ENCODE measurements at places on chromosomes 2 and 18. TPM values are rescaled to one million over a fixed set of nuclear protein-coding genes. Genes with fewer than 3 reads are reported as not detected.

DNA sequence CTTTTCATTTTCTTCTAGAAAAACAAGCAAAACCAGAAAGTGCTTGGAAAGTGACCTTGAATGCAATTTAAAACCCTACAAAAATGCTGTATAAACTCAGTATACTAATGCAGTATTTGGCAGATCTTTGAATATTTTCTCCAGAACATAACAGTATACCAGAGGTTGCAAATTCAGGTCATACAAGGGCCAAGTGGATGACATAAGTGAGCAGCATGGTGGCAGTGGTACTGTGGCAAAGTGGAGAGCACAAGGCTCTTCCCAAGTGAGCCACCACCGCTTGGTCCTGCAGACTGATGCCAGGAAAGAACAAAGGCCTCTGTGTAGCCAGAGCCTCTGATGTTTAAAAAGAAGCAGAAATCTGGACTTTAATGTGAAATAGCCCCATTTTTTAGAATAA lies 33.1 kb downstream of the METTL4 start:
- H3K4me1 ChIP-seq = no peaks in the 10 kb centered on the region
- H3K4me3 ChIP-seq = no peak overlapping the region
- no peaks in the 10 kb centered on the region for H3K27me3 ChIP-seq
- no peak for DNase-seq
- H3K27ac ChIP-seq = peak overlapping the region; percentile 7

The ERMN gene
- not detected for total RNA-seq

- no peak overlapping the region for H3K4me3 ChIP-seq
- H3K4me1 ChIP-seq = no peaks in the 10 kb centered on the region
- no peak overlapping the region for H3K27ac ChIP-seq
These were observed 130.2 kb downstream of the SLC4A10 start for GRCh38 chr2:161754379-161754778.

GRCh38 chr18:74517236-74517630 lies 17.1 kb upstream of the CNDP1 start:
- H3K36me3 ChIP-seq = no peaks in the 10 kb centered on the region
- DNase-seq = no peak
- H3K27me3 ChIP-seq = no peaks in the 10 kb centered on the region
- no peak overlapping the region for H3K4me3 ChIP-seq

DNA sequence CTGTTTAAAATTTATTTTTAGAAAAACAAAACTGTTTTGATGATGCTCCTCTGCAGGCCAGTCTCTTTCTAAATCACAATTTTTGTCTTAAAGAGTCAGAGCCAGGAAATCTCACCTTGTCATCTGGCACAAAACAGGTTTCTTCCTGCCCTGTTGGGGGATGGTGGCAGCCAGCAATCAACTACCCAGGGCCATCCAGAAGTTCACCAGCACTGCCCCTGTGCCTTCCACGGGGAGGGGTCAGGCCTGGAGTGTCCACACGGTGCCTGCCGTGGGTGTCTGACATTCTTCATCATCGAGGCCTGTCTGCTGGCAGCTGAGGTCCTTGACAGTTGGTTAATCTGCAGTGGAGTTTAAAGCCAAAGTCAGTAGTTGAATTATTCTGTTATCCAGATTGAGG lies 40.0 kb upstream of the BMP10 start:
- H3K4me1 ChIP-seq = no peaks in the 10 kb centered on the region
- H3K4me3 ChIP-seq = no peak overlapping the region
- no peak for DNase-seq
- H3K27me3 ChIP-seq = no peaks in the 10 kb centered on the region
- no peaks in the 10 kb centered on the region for H3K36me3 ChIP-seq
- H3K27ac ChIP-seq = no peak overlapping the region

GRCh38 chr2:10371441-10372196 lies 68.9 kb downstream of the HPCAL1 start:
- no peaks in the 10 kb centered on the region for H3K4me1 ChIP-seq
- DNase-seq = no peak
- no peaks in the 10 kb centered on the region for H3K36me3 ChIP-seq
- no peaks in the 10 kb centered on the region for H3K27me3 ChIP-seq

- no peaks in the 10 kb centered on the region for H3K27me3 ChIP-seq
- no peak overlapping the region for H3K27ac ChIP-seq
- DNase-seq = no peak
These were observed 398.6 kb upstream of the CDH7 start for GRCh38 chr18:65352186-65352585.

DNA sequence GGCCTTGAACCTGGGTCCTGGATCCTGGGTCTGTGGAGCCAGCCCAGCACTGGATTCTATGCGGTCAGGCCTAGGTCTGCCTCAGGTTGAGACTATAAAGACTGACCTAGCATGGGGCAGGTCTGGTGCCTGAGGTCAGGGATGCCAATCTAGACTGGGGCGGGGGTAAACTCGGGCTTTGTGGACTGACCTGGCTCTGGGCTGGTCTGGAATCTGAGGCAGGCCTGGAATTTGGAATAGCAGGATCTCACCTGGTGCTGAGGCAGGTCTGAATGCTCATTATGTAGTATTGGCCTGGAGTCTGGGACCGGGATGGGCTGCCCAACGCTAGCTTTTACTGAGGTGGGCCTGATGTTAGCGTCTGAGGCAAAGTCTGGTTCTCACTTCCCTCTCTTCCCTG lies 256.0 kb downstream of the KIAA1328 start:
- DNase-seq = no peak
- H3K4me1 ChIP-seq = no peaks in the 10 kb centered on the region
- H3K27me3 ChIP-seq = no peaks in the 10 kb centered on the region
- H3K4me3 ChIP-seq = no peak overlapping the region

The ITM2C gene
- total RNA-seq = 68.8 TPM

The TIMM21 gene
- 44.0 TPM for total RNA-seq

Data from uterus (tissue), 4 donors.